ENCODE measurements at places on chromosomes 5 and 9.

- no peak for DNase-seq
Observed at GRCh38 chr5:172897481-172898217, 61.6 kb upstream of the RPL26L1 start.

- DNase-seq, result no peak
Observed at GRCh38 chr9:136619742-136620440, 42.8 kb upstream of the EGFL7 start.

GRCh38 chr9:72579190-72579589 is 57.8 kb downstream of the TMC1 start:
- no peak for DNase-seq

GRCh38 chr5:168292786-168293696 is 1.6 kb downstream of the WWC1 start:
- no peak for DNase-seq

DNA sequence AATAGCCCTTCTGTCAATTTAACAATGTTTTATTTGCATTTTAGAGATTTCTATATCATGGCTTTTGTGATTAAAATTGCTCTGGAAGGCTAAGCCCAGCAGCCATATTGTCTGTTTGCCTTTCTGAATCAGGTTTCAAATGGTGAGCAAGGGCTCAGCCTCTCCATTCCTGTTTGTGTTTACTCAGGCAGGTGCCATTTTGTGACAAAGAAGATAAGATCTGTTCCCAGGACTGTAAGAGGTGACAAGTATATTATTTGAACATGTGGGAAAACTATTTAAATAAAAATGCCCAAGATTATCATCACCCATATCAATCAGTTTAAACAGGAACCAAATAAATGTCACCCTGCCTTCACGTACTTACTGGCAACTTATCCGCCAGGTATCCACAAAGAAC is 641.3 kb upstream of the KLF4 start:
- no peak for DNase-seq

DNA sequence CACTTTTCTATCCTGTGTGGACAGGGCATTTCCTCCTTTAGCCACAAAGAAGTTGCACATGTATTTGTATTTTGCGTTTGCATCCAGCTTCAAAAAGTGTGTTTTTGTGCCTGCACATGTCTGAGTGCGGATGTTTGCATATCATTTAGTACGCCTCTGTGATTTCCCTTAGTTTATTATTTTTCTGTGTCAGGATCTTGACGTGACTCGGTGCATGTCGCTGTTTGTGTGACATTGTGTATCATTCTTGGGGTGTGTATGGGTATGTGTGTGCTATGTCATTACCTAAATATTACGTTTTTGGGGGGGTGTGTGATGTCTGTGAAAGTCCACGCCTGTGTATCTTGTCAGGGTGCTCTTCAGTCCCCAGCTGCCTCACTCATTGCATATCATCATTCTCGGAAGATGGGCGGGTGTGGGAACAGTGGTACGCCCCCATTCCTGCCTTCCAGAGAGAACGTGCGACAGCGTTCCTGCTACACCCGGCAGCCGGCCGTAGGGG is 416 bp upstream of the PAIP2 start:
- DNase-seq, result no peak

GRCh38 chr9:137084526-137084925 is 2.3 kb upstream of the MAN1B1 start:
- DNase-seq, result no peak

DNA sequence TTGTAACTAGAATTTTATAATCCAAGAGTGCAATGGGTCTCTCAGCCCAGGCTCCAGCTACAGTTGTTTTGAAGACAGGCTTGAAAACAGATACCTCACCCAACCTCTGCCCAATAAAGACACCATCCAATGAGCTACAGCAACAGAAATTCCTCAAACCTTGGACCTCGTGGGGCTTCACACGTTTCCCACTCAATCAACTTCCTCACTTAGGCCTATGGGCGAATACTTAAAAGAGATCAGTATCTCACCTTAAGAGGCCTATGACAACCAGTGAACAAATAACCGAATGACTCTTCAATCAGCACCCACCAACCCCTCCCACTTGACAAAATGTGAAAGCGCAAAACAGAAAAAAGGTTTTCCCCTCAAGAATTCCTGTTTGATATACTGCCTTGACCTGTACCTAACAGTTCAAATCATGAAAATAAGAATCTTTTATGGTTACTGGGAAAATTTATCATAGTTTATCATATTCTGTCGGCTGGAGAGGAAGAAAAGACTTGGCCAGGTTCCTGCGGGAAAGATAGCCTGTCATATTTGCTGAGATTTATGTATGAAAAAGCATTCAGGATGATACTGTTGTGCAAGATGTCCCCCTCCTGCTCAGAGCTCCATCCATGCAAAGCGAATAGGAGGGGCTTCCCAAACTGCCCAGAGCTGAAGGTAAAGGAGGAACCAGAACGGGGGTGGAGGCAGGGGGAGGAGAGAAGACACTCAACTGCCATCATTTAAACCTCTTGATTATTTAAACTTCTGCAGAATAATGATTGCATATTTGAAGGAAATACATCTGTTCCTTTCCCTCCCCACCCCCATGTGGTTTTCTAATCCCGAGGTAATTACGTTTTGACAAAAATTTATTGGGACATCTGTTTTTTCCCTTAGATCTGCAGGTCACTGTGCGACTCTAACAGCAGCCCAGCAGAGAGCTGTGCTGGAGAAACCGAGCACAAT is 256.3 kb downstream of the NFIB start:
- DNase-seq, result no peak

DNA sequence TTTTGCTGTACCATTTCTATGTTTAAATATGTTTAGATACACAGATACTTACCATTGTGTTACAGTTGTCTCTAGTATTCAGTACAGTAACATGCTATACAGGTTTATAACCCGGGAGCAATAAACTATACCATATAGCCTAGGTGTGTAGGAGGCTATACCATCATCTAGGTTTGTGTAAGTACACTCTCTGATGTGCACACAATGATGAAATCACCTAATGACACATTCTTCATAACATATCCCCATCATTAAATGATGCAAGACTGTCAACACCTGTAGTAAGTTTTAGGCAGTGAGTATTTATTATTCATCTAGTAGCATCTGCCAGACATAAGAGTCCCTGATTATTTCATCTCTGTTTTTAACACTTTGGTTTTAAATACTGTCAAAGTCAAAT is 7.3 kb upstream of the DHFR start:
- DNase-seq, result no peak

GRCh38 chr5:56812110-56812509 is 3.2 kb upstream of the MAP3K1 start:
- no peak for DNase-seq

GRCh38 chr5:151434570-151435237 is 12.7 kb upstream of the SLC36A1 start:
- no peak for DNase-seq

DNA sequence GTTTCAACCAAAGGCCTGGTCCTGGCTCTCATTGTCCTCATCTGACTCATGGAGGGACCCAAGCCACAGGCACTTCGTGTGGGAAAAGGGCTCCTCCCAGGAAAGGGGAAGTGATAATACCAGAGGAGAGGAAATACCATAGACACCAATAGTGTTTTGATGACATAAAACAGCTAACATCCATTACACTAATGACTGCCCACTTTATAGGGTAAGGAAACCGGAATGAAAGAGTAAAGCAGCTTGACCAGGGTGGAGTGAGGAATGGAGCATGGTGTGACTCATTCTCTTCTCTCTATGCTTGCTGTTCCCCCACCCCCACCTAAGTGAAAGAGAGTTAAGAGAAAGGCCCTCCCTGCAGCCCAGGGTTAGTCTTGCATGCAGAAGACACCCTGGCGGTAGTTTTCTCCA is 67.4 kb upstream of the HRH2 start:
- DNase-seq, result no peak

DNA sequence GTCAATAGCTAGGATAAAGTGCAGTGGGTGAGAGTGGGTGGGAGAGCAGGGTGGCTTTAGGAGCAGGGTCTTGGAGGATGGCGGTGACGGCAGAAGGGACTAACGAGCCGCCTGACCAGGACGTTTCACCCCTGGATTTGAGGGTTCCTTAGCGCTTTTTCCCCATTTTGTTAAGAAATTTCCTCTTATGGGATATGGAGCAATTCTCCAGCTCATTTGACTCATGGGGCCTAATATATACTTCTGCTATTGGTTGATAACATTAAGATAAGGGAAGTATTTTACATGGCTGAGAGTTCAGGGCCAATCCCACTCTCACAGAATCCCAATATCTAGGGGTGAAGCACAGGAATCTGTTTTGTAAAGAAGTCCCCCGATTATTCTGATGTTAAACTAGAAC is 17.6 kb downstream of the CD180 start:
- no peak for DNase-seq

GRCh38 chr5:40547994-40548575 is 131.6 kb upstream of the PTGER4 start:
- DNase-seq, result no peak

GRCh38 chr9:70399141-70399540 is 15.3 kb downstream of the KLF9 start:
- no peak for DNase-seq

DNA sequence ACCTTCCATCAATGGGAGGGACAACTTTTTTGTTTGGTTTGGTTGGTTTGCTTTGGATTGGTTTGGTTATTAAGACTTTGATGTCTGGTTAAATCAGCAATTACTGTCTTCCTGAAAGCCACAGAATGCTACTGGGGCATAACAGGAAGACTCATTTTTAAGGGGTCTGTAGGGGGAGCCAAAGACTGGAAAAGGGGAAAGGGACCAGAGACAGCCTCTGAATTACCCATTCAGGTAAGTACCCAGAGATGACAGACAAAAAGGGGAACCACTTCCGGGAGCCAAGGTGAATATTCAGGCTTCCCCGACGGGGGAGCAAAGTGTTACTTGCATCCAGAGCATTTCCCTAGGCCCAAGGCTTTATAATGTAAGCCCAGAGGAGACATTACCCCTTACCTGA is 4.6 kb upstream of the FEM1C start:
- no peak for DNase-seq

DNA sequence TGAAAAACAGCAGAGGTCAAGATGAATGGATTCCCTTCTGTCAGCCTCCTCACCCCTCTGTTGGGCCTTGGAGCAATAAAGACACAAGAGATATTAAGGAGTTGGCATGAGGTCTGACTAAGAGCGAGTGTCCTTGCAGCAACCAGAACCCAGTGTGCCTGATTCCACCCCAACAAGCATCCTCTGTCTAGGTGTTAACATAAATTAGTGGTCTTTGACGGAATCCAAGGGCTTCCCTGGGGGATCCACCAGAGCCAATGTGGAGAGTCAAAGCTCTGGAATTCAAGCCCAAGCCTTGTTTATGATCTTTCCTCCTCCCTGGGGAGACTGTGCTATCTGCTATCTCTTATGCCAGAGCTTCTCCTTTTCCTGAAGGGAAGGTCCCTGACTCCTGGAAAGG is 128.1 kb upstream of the SMIM23 start:
- no peak for DNase-seq

DNA sequence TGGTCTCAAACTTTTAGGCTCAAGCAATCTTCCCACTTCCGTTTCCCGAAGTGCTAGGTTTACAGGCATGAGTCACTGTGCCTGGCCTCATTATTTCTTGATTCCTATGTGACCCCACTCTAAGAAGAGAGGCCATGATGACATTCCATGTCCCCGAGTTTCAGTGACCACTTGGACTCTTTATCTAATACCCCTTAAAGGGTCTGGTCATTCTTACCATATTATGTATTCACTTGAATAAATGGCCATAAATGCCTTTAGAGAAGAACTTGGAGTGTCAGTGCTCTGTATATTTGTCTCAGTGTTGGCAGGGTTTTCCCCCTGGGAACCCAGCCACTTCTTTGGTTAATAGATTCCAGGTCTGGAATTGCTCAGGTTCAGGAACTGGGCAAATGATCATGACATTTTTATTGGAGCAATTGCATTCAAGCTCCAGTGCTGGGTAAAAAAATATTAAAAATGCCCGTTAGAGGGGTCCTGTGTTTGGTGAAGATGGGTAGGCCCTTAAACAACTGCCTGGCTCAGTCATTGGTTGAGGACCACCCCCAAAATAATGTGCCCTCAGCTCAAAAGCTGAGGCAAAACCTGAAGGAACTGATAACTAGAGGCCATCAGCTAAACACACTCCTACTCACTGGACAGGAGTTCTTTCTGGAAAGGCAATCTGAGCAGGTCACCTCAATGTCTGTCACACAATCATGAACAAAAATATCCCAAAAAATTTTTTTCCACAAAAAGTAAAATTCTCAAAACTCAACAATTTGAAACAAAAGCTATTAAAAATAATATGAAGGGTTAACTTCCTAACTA is 186.6 kb upstream of the ZNF608 start:
- DNase-seq, result no peak

GRCh38 chr5:123705741-123706140 is 193.8 kb downstream of the CSNK1G3 start:
- no peak for DNase-seq
